ENCODE measurements at places on chromosomes 1 and 21.

- no peak for DNase-seq
Observed at GRCh38 chr1:89203166-89203565, 4.4 kb upstream of the GBP4 start.

- DNase-seq: no peak
Observed at GRCh38 chr1:36778740-36779139, 255.6 kb downstream of the GRIK3 start.

- DNase-seq: no peak
Observed at GRCh38 chr21:30713766-30714165, 4.8 kb downstream of the KRTAP21-3 start.

DNA sequence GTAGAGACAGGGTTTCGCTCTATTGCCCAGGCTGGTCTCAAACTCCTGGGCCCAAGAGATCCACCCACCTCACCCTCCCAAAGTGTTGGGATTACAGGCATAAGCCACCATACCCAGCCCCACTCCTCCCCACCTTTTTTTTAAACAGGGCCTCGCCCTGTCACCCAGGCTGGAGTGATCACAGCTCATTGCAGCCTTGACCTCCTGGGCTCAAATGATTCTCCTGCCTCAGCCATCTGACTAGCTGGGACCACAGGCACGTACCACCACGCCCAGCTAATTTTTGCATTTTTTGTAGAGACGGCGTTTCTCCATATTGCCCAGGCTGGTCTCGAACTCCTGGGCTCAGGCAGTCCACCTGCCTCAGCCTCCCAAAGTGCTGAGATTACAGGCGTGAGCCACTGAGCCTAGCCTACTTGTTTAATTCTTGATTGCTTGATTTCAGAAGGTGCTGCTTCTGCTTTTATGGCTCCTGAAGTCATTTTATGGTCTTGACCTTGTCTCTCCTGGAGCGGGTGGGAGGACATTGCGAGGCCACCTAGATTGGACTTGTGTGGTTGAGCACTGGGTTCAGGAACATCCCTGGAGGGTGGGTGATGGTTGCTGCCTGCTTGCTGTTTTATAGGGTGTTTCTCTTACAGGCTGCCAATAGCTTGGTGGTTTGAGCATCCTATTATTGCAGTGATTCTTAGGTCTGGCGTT, 81.9 kb downstream of the GALNT2 start:
- no peak for DNase-seq

- no peak for DNase-seq
Observed at GRCh38 chr1:31099293-31100032, 33.9 kb upstream of the PUM1 start.

GRCh38 chr1:109990302-109990653, 5.7 kb downstream of the AHCYL1 start:
- no peak for DNase-seq

DNA sequence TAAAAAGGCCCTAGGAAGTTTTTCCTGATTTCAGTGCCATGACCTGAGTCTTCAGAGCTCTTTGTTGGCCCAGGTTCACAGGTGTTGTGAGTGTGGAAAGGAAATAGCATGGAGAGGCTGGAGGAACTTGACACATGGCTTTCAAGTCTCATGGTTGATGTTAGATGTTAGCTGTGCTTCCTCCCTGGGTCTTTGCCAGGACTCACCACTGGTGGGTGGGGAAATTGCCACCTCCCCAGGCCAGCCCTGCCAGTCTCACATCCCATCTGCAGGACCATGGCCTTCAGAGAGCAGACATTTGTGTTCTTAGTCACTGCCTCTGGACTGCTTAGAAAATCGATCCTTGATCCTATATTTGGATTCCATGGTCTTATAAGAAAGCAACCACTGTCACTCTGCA, 383.2 kb downstream of the DISC1 start:
- DNase-seq: no peak

GRCh38 chr1:5394111-5394510, 598.1 kb downstream of the NPHP4 start:
- no peak for DNase-seq

DNA sequence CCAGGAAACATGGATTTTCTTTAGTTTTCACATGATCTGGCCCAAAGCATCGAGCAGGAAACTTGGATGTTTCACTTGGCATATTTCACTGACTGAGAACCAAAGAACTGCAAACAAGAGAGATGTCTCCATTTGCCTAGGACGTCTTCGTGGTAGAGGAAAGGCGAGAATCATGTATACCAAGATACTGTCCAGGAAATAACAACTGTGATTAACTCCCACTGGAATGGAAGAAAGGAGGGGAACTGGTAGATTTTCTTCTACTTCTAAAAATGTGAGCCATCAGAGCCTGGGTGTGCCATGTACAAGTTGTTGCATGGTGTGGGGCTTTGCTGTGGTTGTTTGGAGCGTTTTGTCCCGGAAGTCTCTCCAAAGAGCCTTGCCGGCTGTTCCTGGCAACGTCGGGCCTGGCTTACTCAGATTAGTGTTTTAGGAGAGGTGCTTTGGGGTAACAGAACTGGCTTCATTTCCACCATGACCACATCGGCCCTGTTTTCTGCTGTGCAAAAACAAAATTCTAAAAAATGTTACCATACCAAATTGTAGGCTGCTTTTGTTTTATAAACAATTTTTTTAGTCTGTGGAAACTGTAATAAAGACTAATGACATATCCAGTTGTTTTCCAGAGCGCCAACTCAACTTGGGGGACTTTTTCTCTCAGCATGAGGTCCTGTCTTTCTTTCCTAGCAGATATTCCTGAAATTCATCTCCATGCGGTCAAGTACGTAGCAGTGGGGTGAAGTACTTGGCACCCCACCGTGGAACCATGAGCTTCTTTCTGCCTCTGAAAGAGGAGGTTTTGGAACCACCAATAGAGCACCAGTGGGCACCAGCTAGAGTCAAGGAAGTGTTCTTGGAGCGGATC, 118.3 kb downstream of the TM2D1 start:
- no peak for DNase-seq

DNA sequence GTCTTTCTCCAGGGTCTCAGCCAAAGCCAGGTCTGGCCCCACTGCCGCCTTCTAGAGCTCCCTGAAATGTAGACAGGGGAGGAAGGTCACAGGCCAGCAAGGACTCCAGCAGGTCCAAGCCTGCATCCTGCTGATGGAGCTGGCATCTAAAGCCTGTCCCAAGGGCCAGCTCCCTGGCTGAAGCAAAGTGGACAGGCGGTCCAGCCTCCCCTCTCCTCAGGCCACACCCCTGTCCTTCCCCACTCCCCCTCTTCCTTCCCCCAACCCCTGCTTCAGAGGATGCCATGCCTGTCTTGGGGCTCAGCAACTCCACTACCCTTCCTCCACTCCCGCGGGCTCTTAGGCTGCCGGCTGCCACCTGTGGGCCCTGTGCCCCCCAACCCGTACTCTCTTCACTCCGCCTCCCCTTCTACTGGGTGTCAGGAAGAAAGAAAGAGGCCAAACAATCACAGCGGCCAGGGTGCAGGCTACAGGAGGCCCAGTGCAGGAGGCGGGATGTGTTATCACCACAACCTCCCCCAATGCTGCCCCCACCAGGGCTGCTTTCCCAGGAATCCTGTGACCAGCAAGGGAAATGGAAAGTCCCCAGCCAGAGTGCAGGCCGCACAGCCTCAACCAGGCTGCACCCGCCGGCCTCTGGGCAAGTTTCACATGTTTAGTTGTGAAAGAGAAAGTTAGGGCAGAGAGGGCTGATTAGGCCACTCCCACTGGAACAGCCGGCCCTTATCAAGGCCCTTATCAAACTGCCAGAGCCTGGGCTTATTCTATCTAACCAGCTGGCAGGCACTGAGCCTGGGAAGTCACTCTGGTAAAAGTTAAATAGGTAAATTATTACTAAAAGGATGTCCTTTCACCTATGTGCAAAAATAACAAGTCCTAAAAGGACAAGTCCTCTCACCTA, 34.1 kb downstream of the ACOT7 start:
- DNase-seq: no peak

GRCh38 chr1:229430761-229431283, 3.1 kb downstream of the ACTA1 start:
- DNase-seq: no peak

DNA sequence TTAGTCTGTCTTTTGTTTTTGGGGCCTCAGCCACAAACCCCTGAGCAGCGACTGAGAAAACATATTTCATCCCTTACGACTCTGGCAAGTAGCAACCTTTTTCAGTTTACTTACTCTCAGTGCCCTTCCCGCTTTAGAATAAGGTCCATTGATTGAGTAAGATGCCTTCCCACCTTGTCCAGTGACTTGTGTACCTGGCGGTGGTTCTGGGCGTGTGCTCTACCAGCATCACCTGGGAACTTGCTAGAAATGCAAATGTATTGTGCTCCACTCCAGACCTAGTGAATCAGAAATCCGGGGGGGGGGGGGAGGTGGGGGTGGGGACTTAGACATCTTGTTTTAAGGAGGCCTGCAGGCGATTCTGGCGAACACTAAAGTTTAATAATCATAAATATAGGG, 72.1 kb downstream of the S1PR1 start:
- no peak for DNase-seq

- no peak for DNase-seq
Observed at GRCh38 chr21:38796424-38796823, 9.3 kb upstream of the ETS2 start.

DNA sequence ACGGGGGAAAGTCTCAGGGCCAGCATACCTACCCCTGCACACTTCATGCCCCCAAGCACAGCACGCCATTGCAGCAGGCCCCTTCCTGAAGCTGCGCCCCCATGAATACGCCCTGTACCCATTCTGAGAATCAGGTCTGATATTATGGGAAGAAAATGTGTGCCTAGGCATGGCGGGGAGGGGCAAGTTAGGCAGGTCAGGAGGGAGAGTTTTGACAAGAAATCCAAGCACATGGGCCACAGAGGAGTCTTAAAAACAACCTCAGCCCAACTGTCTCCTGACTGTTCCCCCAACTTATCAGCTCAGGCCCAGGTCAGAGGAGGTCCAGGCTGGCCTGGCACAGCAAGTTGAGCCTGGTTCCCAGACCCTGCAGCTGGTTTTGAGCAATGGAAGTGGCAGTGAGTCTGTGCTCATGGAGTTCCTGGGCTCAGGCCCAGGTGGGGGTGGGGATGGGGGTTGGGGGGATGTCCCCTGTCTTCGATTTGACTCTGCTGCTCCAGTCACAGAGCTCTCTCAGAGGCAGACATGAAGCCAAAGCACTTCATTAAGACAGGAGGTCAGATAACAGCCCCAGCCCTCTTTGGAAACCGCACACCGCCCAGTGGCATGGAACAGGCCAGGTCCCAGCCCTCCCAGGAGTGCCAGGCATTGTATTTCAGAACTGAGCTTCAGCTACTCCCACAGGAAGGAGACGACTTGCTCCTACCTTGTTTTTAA, 20.6 kb upstream of the BCAR3 start:
- DNase-seq: no peak

- no peak for DNase-seq
Observed at GRCh38 chr1:7628273-7628672, 142.8 kb upstream of the VAMP3 start.

All from NCI-H1694 (cell line).